ENCODE measurements at places on chromosomes 13 and 19. TPM values are rescaled to one million over a fixed set of nuclear protein-coding genes. Genes with fewer than 3 reads are reported as not detected.

DNA sequence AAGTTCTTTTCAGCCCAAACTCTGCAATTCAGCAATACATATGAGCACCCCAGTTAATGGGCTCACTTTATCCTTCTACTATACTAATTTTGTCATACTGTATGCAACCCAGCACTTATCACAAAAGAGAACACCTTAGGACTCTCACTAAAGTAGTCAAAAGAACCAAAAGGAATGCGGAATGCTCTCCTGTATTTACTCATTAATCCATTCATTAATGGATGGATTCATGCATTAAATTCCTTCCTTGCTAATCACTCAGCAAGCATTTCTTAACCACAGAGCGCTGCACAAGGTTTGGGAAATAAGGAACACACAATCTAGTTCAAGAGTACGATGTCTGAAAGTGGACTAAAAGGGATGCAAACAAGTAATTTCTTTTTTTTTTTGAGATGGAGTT is 12.8 kb upstream of the DOCK9 start:
- H3K36me3 ChIP-seq: no peaks in the 10 kb centered on the region
- no peak for DNase-seq
- no peak overlapping the region for H3K4me3 ChIP-seq
- no peaks in the 10 kb centered on the region for H3K27me3 ChIP-seq

GRCh38 chr13:36258831-36259230 is 38.8 kb downstream of the CCDC169 start:
- H3K27me3 ChIP-seq: peaks cover 2% of the 10 kb centered on the region
- H3K27ac ChIP-seq: no peak overlapping the region
- H3K4me3 ChIP-seq: no peak overlapping the region
- no peaks in the 10 kb centered on the region for H3K36me3 ChIP-seq
- no peak for DNase-seq

- no peak for DNase-seq
- H3K27me3 ChIP-seq: no peaks in the 10 kb centered on the region
- no peaks in the 10 kb centered on the region for H3K4me1 ChIP-seq
- H3K4me3 ChIP-seq: no peak overlapping the region
- H3K36me3 ChIP-seq: peaks cover 12% of the 10 kb centered on the region
- H3K27ac ChIP-seq: no peak overlapping the region
These were observed 15.9 kb upstream of the PLPP2 start for GRCh38 chr19:307111-307531.

- no peak overlapping the region for H3K4me3 ChIP-seq
- H3K27me3 ChIP-seq: no peaks in the 10 kb centered on the region
- DNase-seq: no peak
- no peak overlapping the region for H3K27ac ChIP-seq
- H3K4me1 ChIP-seq: no peaks in the 10 kb centered on the region
These were observed 19.8 kb downstream of the CAB39L start for GRCh38 chr13:49424011-49424560.

GRCh38 chr13:28324181-28324789 is 170.6 kb downstream of the FLT1 start:
- no peak overlapping the region for H3K4me3 ChIP-seq
- no peak for DNase-seq
- H3K27ac ChIP-seq: no peak overlapping the region
- peaks cover 4% of the 10 kb centered on the region for H3K27me3 ChIP-seq

- peak within 1 kb of the TSS; percentile 94 for H3K4me3 ChIP-seq
- DNase-seq: peak; percentile 53
- H3K4me1 ChIP-seq: peaks cover 32% of the 10 kb centered on the region
- no peaks in the 10 kb centered on the region for H3K27me3 ChIP-seq
- H3K27ac ChIP-seq: peak within 1 kb of the TSS; percentile 98
These were observed at the start of gene DBP for GRCh38 chr19:48636859-48637448. TSS of gene DBP (minus strand) at chr19:48637379. CDS start at chr19:48636994, 385 bp downstream.

- H3K4me1 ChIP-seq: no peaks in the 10 kb centered on the region
- DNase-seq: no peak
- no peaks in the 10 kb centered on the region for H3K27me3 ChIP-seq
- no peak overlapping the region for H3K27ac ChIP-seq
These were observed 22.1 kb downstream of the CUL4A start for GRCh38 chr13:113231306-113232207.

DNA sequence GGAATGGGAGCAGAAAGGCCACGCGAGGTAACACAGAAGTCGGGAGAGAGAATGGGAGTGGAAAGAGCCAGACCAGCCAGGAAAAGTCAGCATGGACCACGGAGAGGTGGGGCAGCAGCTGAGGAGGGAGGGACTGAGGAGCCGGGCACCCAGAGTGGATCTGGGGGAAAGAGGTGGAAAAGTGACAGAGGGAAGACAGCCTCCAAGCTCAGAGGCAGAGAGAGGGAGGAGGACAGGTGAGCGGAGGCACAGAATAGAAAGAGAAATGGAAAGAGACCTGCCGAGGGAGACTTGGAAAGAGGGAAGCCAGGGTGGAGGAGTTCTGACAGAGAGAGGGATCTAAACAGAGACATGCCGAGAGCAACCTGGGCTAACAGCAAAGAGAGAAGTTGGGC is 1.6 kb downstream of the GRIK5 start:
- peaks cover 3% of the 10 kb centered on the region for H3K36me3 ChIP-seq
- no peak overlapping the region for H3K27ac ChIP-seq
- no peak for DNase-seq
- peaks cover 5% of the 10 kb centered on the region for H3K4me1 ChIP-seq
- H3K4me3 ChIP-seq: no peak overlapping the region

GRCh38 chr13:49429121-49429520 is 14.7 kb downstream of the CAB39L start:
- no peak overlapping the region for H3K27ac ChIP-seq
- H3K4me3 ChIP-seq: no peak overlapping the region
- H3K36me3 ChIP-seq: peaks cover 16% of the 10 kb centered on the region
- H3K27me3 ChIP-seq: no peaks in the 10 kb centered on the region
- H3K4me1 ChIP-seq: no peaks in the 10 kb centered on the region

GRCh38 chr13:90800082-90800746 is 547.3 kb upstream of the MIR17HG start:
- no peak overlapping the region for H3K4me3 ChIP-seq
- no peak for DNase-seq
- no peak overlapping the region for H3K27ac ChIP-seq

- no peak for DNase-seq
- no peaks in the 10 kb centered on the region for H3K27me3 ChIP-seq
- no peak overlapping the region for H3K4me3 ChIP-seq
- H3K27ac ChIP-seq: no peak overlapping the region
- H3K4me1 ChIP-seq: no peaks in the 10 kb centered on the region
- no peaks in the 10 kb centered on the region for H3K36me3 ChIP-seq
These were observed 488.3 kb downstream of the PCDH17 start for GRCh38 chr13:58119804-58120203.

- peak overlapping the region; percentile 44 for H3K27ac ChIP-seq
- H3K4me3 ChIP-seq: no peak overlapping the region
- H3K36me3 ChIP-seq: no peaks in the 10 kb centered on the region
These were observed 139.6 kb upstream of the HTR2A start for GRCh38 chr13:47036294-47037008.

DNA sequence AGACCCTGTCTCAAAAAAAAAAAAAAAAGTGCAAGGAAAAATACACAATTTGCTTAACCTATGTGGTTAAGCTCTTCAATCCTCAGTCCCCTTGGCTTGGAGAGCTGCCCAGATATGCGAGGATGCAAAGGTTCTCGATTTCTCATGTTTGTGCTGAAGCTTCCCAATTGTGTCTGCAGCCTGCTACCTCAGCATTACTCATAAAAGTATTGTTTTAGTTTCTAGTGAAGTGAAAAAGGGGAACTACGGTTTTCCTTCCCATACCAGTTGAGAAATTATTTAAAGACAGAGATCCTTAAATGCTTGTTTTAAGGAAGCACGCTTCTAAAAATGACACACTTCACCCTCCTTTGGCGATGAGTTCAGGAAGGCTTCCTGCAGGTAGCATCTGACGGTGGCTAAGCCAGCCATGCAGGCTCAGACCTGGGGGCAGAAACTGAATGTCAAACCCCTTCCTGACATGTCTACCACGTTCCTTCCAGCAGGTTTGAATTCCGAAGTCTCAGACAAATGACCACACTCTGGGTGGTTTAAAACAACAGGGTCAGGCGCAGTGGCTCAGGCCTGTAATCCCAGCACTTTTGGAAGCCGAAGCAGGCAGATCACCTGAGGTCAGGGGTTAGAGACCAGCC is 47.9 kb downstream of the RUBCNL start:
- no peak overlapping the region for H3K4me3 ChIP-seq
- no peak overlapping the region for H3K27ac ChIP-seq
- peaks cover 18% of the 10 kb centered on the region for H3K4me1 ChIP-seq

- no peak overlapping the region for H3K27ac ChIP-seq
- H3K36me3 ChIP-seq: peaks cover 13% of the 10 kb centered on the region
- no peaks in the 10 kb centered on the region for H3K27me3 ChIP-seq
- no peak overlapping the region for H3K4me3 ChIP-seq
- no peaks in the 10 kb centered on the region for H3K4me1 ChIP-seq
- DNase-seq: no peak
These were observed 2.1 kb upstream of the ZNF578 start for GRCh38 chr19:52451241-52451640.

DNA sequence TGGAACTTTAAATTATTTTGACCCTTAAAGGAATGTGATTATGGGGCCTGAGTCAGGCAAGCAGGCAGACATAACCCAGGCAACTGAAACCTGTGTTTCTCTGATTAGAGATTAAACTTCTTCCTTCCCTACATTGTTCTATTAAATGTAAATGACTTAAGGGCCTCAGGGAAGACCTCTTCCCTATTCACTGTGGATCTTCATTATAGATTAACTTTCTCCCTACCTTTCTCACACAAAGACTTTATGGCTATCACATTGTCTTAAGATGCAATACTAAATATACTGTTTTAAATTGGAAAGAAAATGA is 8.8 kb upstream of the METTL21C start:
- H3K4me1 ChIP-seq: peaks cover 66% of the 10 kb centered on the region
- H3K27ac ChIP-seq: peak overlapping the region; percentile 89
- no peaks in the 10 kb centered on the region for H3K36me3 ChIP-seq
- no peak overlapping the region for H3K4me3 ChIP-seq

DNA sequence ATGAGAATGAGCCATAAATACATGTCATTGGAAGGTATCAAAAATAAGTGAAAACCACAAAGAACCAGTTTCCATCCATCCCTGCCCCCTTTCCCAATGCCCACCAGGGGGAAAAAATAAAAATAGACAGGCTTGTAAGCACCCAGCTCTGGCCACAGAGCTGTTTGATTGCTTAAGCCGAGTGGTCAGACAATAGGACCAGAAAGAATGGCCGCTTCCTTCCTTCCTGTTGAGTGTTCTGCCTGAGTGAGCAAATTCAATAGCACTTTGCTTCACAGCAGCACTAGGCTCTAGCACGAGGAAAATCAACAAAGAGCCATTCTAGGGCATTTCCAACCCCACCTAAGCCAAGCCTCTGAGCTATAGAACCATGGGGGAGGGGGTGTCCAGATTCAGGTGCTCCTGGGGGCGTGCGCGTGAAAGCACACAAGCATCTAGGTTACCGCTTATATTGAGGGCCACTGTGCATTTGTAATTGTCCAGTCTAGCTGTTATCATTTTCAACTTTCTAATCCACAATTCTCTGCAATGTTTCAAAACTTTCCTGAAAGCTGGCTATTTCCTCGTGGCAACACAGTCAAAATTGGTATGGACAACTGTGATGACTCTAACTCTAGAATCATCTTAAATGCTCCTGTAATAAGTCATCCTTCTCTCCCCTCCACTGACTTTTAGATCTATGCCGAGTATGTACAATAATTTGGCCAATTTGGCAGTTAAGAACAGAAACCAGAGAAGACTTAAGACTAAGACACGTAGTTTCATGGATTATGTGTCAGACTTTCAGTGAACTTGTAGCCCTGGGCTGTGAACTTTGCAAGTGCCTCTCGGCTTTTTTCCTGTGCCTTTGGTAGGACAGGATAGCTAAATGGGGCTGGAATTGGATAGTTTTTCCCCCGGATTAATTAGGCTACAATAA is 64.3 kb downstream of the SPRY2 start:
- H3K4me1 ChIP-seq: peaks cover 22% of the 10 kb centered on the region
- no peaks in the 10 kb centered on the region for H3K27me3 ChIP-seq
- peaks cover 5% of the 10 kb centered on the region for H3K36me3 ChIP-seq
- DNase-seq: no peak
- H3K27ac ChIP-seq: no peak overlapping the region

DNA sequence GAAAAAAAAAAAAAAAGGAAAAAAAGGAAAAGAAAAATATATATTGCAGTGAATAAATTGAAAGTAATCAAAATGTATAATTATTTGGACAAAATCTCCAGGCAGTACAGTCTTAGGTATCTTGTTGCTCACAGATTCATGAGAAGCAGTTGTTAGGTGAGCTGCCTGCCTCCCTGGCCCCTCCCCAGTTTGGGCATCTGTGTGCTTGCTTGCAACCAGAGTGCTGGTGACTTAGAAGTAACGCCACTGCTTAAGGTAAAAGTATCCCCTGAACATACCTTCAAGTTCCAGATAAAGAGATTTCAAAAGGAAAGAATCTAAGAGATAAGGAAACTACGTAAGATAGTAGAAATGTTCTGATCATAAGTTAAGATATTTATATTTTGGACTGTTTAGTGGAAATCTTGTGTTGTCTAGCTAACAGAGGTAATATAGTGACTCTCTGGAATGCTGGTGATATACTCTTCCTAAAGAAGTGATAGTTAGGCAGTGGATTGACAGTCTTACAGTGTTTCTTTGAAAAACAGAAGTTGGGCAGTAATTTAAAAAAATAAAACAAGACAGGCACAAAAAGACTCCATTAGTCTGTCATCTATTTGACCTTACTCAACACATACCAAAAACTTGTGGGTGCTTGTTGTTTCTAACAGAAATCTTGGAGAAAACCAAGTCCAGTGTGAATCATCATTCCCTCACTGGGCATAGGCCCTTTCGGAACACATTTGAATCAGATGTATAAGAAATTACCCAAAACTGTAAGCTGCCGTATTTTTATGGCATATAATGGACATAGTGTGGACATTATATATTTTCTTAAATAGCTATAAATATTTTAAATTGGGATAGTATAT is 38.3 kb upstream of the KCTD4 start:
- H3K4me1 ChIP-seq: peaks cover 20% of the 10 kb centered on the region
- DNase-seq: no peak
- H3K36me3 ChIP-seq: no peaks in the 10 kb centered on the region
- no peak overlapping the region for H3K4me3 ChIP-seq
- peak overlapping the region; percentile 72 for H3K27ac ChIP-seq
- H3K27me3 ChIP-seq: no peaks in the 10 kb centered on the region

SKA3 gene
- 13.7 TPM for total RNA-seq

ZNF610 gene
- total RNA-seq: 14.2 TPM

OLFM4 gene
- total RNA-seq: not detected

ZNF134 gene
- 40.5 TPM for total RNA-seq

TUBB4A gene
- 13.0 TPM for total RNA-seq

ZNF845 gene
- total RNA-seq: 7.5 TPM

DACT3 gene
- 48.4 TPM for total RNA-seq

DNAAF3 gene
- total RNA-seq: 3.3 TPM

Measured in mesothelial cell of epicardium (in vitro differentiated cells).